ENCODE measurements at places on chromosomes 5 and 9. TPM values are rescaled to one million over a fixed set of nuclear protein-coding genes. Genes with fewer than 3 reads are reported as not detected.
A peak's percentile ranks its signal among the peaks of the same experiment; 100 is the strongest.

SERF1B gene
- total RNA-seq, result 36.5 TPM

LRRC26 gene
- not detected for total RNA-seq

CXXC5 gene
- 163 TPM for total RNA-seq

RARS1 gene
- 180 TPM for total RNA-seq

HTR4 gene
- total RNA-seq, result not detected

ACSL6 gene
- 0.11 TPM for total RNA-seq

- no peak overlapping the region for H3K4me3 ChIP-seq
- H3K27me3 ChIP-seq, result no peaks in the 10 kb centered on the region
- H3K4me1 ChIP-seq, result no peaks in the 10 kb centered on the region
- no peak overlapping the region for H3K27ac ChIP-seq
- no peak for DNase-seq
- H3K36me3 ChIP-seq, result no peaks in the 10 kb centered on the region
These were observed 12.5 kb downstream of the TERT start for GRCh38 chr5:1282131-1282992.

DNA sequence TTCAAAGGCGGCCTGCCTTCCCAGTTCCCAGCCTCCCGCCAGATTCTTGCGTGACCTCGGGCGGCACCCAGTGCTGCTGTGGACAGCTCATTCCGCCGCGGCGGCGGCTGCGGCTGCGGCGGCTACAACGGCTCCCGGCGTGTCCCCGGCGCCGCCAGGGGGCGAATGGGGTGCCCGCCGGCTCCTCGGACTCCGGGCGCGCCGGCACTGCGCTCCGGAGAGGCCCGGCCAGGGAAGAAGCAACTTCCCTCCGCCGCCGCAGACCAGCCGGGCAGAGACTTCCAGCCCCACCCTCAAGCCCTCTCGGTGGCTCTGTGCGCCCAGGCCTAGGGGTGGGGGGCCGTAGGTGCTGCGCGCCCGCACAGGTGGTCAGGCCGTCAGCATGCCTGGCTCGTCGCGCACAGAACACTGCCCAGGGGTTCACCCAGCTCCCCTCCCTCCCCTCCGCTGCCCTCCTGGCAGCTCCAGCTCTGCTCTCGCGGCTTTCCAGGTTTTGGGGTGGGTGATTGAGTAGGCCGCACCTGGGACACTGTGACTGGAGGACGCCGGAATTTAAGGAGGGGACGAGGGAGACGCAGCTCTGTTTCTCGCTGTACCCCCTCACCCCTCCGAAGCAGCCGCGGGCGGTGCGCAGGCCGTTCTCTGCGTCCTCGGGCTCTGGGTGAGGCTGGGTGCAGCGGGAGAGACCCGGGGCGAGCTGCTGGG, 20.2 kb downstream of the IGIP start:
- peak; percentile 94 for DNase-seq
- peaks cover 10% of the 10 kb centered on the region for H3K4me1 ChIP-seq
- peak overlapping the region; percentile 63 for H3K4me3 ChIP-seq
- H3K27ac ChIP-seq, result no peak overlapping the region
- H3K36me3 ChIP-seq, result no peaks in the 10 kb centered on the region

DNA sequence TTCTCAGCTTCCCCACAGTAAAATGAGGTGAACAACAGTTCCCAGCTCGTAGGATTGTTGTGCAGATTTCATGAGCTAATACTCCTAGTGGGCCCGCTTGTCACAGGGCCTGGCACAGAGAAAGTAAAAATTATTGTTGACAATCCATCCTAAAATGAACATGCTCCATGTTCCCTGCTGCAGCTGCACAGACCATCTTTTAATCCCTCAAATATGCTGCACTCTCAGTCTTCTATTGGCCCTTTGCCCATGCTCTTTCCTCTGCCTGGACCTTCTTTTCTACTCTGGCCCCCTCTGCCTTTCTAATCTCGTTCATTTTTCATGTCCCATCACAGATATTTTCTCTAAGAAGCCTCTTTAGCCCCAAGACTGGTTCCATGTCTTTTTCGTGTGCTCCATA, 117.7 kb upstream of the NR3C1 start:
- no peak overlapping the region for H3K27ac ChIP-seq
- H3K4me3 ChIP-seq, result no peak overlapping the region
- H3K36me3 ChIP-seq, result no peaks in the 10 kb centered on the region
- DNase-seq, result no peak
- H3K27me3 ChIP-seq, result no peaks in the 10 kb centered on the region

DNA sequence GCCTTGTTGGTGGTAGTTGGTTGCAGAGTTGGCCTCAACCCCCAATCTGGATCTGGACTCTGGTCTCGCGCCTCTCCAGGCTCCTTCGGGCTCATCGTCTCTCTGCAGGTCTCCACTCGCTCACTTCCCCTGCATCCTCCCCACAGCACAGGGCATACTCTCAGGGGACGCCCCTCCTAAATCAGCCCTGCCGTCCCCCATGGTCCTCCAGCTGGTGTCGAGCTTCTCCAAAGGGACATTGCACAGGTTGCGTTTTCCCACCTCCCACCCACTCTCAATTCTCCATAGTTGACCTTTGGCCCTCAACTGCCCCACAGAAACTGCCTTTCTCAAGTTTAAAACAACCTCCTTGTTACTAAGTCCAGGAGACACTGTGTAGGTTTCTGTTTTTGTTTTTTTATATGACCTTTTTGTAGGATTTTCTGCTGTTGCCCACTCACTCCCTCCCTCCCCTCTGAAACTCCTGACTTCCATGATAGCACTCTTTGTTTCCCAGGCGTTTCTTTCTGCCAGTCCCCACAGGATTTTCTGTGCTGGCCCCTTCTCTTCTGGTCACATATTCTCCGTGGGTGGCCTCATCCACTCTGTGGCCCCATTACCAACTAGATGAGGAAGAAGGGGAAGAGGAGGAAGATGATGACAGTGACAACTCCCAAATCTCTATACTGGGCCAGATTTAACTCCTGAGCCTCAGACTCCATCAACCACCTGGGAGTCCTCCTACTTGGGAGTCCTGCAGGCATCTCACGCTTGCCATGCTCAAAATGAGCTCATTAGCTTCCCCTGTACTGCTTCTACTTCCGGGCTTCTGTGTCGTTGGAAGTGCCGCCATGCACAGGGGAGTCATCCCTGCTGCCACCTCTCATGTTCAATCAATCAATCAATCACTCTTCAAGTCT, 50.3 kb downstream of the ALG2 start:
- H3K4me1 ChIP-seq, result no peaks in the 10 kb centered on the region
- H3K36me3 ChIP-seq, result no peaks in the 10 kb centered on the region
- no peak for DNase-seq

DNA sequence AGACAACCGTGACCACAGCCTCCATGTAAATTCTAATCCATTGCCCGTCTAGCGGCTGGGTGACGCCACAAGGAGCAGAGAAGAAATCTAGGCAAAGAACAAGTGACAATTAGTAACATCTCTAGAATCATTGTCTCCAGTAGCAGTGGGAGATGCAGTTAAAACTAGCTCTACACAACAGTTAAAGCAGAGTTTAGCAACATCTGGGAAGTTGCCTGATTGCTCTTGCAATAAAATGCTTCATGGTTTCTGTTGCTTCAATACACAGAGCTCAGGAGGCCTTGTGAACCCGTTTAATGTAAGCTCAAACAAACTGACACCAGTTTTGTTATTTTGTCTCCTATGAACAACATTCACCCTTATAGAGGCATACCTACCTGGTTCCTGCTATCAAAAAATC, 369.8 kb upstream of the PDE4D start:
- no peak for DNase-seq
- no peaks in the 10 kb centered on the region for H3K4me1 ChIP-seq
- no peak overlapping the region for H3K4me3 ChIP-seq
- H3K27ac ChIP-seq, result no peak overlapping the region
- no peaks in the 10 kb centered on the region for H3K36me3 ChIP-seq

- H3K27ac ChIP-seq, result peak overlapping the region; percentile 39
- H3K4me1 ChIP-seq, result peaks cover 26% of the 10 kb centered on the region
- H3K27me3 ChIP-seq, result no peaks in the 10 kb centered on the region
- peak overlapping the region; percentile 90 for H3K4me3 ChIP-seq
- peaks cover 10% of the 10 kb centered on the region for H3K36me3 ChIP-seq
These were observed 598 bp downstream of the RGP1 start for GRCh38 chr9:35749515-35750255.

GRCh38 chr9:22211588-22212360, 202.7 kb upstream of the CDKN2B start:
- H3K4me1 ChIP-seq, result peaks cover 88% of the 10 kb centered on the region
- H3K36me3 ChIP-seq, result no peaks in the 10 kb centered on the region
- peak overlapping the region; percentile 68 for H3K27ac ChIP-seq
- DNase-seq, result peak; percentile 95
- H3K4me3 ChIP-seq, result peak overlapping the region; percentile 23

GRCh38 chr9:94663140-94663539, 23.8 kb upstream of the FBP1 start:
- no peaks in the 10 kb centered on the region for H3K4me1 ChIP-seq
- no peaks in the 10 kb centered on the region for H3K27me3 ChIP-seq
- no peak overlapping the region for H3K4me3 ChIP-seq
- H3K36me3 ChIP-seq, result no peaks in the 10 kb centered on the region
- DNase-seq, result no peak

GRCh38 chr5:74167206-74167929, 473.2 kb downstream of the ENC1 start:
- peaks cover 20% of the 10 kb centered on the region for H3K4me1 ChIP-seq
- H3K4me3 ChIP-seq, result no peak overlapping the region
- no peaks in the 10 kb centered on the region for H3K27me3 ChIP-seq
- H3K27ac ChIP-seq, result peak overlapping the region; percentile 33
- no peaks in the 10 kb centered on the region for H3K36me3 ChIP-seq
- DNase-seq, result peak; percentile 92

DNA sequence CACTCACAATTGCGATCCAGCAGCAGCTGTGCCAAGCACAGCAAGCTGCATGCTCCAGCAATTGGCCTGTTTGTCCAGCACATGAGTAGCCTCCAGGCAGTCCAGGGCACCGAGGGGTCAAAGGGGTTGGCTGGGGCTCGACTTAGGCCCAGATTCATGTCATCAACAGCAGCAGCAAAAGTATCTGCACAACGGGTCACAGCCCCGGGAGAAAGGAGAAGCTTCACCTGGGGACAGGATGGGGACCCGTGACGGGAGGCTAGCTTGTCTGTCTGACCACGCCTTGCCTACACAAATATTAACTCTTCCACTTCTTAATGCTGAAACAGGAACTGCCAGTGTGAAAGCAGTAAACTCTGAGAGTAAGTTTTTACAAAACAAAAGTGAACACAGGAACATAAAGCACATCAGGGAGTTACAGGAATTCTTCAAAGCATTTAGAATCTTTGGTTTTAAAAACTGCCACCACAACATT, 191.2 kb downstream of the PIK3R1 start:
- no peak overlapping the region for H3K4me3 ChIP-seq
- H3K4me1 ChIP-seq, result peaks cover 26% of the 10 kb centered on the region
- no peak for DNase-seq
- H3K27me3 ChIP-seq, result no peaks in the 10 kb centered on the region
- no peak overlapping the region for H3K27ac ChIP-seq

DNA sequence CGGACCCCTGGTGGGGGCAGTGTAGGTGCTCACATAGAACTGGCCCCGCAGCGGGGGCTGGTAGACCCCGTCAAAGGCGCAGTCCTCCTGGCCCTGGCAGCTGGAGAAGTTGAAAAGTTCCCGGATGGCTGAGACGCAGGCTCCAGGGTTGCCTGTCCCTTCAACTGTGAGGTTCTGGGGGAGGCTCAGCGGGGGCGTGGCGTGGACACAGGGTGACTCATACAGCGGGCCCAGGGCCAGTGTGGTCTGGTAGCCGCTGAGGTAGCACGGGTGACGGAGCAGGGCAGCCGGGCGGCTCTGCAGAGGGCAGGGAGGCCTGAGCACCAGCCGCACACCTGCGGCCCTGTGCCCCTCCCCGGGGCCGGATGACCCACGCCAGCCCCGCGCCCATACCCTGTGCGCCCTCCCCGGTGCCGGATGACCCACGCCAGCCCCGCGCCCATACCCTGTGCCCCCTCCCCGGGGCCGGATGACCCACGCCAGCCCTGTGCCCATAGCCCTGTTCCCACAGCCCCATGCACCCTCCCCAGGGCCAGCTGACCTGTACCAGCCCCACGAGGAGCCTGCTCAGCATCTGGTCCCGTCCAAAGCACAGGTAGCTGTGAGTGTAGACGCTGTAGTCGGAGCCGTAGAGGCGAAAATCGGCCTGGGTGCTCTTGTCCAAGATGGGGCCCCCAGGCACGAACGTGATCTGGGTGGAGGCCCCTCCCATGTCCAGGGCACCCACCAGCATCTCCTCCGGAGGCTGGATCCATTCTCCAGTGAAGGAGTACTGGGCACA, 5.0 kb downstream of the ENTPD8 start:
- H3K4me1 ChIP-seq, result no peaks in the 10 kb centered on the region
- H3K36me3 ChIP-seq, result no peaks in the 10 kb centered on the region
- peak; percentile 92 for DNase-seq
- H3K4me3 ChIP-seq, result no peak overlapping the region
- no peaks in the 10 kb centered on the region for H3K27me3 ChIP-seq

DNA sequence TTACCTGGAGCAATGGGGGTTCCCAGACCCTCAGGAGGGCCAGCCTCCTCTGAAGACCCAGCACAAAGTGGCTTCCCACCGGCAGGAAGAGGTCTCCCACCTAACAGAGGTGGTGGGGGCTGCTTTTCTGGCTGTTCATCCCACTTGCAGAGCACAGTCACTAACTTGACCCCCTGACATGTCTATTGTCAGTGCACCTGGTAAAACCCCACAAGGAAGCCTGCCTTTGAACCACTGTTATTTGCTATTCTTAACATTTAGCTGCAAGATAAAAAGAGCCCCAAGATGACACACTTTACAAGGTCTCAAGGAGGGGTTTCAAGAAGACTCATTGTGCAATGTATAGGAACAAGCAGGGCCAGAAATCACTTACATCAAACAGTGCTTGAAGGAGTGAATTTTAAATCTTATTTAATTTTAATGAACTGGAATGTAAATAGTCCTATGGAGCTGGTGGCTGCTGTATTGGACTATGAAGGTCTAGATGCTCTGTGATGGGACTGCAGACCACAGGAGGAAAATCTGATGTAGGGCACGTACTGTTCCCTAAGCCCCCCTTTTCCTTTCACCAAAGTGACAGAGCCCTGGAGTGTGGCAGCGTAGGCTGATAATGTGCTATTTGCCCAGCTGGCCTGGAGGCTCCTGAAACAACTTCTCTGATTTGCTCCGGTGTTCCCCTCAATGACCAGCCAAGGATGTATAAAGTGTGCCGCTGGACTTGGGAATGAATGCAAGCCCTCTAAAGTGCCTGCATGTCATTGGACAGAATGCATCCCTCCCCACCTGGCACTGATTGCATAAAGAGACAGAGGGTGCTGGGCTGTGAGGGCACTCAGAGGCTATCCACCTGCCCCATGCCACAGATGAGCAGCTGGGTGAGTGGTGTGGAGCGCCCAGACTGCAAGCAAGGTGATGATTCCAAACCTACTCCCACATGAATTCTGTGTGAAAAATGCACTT, 80.2 kb downstream of the PTPN3 start:
- no peaks in the 10 kb centered on the region for H3K4me1 ChIP-seq
- H3K36me3 ChIP-seq, result no peaks in the 10 kb centered on the region
- H3K27ac ChIP-seq, result no peak overlapping the region
- no peak overlapping the region for H3K4me3 ChIP-seq
- H3K27me3 ChIP-seq, result no peaks in the 10 kb centered on the region

- H3K36me3 ChIP-seq, result peaks cover 15% of the 10 kb centered on the region
- peak overlapping the region; percentile 18 for H3K27ac ChIP-seq
- H3K4me1 ChIP-seq, result no peaks in the 10 kb centered on the region
- no peak overlapping the region for H3K4me3 ChIP-seq
- DNase-seq, result peak; percentile 45
These were observed 2.2 kb upstream of the ELL2 start for GRCh38 chr5:95963650-95964410.

- peaks cover 4% of the 10 kb centered on the region for H3K27me3 ChIP-seq
- no peak overlapping the region for H3K27ac ChIP-seq
- H3K4me1 ChIP-seq, result peaks cover 5% of the 10 kb centered on the region
These were observed 114.8 kb downstream of the FGF18 start for GRCh38 chr5:171534043-171534895.
